ENCODE measurements at places on chromosomes 12 and 14.

DNA sequence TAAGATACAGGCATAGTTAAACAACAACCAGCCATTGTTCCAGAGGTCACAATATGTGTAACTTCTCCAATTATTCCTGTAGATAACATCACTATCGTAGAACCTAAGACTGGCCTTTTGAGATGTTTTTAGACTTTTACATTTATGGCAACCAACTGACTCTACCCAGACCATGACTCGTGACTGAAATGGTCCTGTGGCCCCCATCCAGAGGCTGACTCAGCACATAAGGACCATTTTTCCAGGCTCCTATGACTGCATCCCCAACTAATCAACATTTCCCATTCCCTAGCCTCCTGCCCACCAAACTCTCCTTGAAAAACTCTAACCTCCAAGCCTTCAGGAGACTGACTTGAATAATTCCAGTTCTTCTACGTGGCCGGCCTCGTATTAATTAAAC is 52.6 kb upstream of the NID2 start:
- DNase-seq: no peak

DNA sequence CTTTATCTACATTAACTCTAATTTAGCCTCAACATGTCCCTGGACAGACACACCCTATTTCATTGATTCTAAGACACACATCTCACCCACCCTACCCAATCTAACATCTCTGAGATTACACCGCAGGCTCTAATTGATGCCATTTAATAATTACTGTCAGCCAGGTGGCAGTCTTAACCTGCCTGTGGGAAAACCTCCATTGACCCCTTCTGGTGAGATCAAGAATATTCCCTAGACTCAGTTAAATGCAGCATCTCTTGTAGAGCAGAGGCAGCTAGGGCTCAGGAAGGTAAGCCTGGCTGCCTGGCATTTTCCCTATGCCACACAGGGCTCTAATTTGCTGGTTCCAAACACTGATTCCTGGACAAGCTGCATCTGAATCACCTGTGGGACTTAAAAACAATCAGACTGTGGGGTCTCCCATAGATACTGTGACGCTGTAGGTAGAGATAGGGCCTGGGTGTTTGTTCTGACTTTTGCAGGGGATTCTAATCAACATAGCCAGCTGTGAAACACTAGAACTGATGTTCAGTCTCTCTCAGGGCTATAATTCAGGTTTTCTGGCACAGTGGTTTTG is 14.3 kb downstream of the MCRS1 start:
- DNase-seq: no peak

DNA sequence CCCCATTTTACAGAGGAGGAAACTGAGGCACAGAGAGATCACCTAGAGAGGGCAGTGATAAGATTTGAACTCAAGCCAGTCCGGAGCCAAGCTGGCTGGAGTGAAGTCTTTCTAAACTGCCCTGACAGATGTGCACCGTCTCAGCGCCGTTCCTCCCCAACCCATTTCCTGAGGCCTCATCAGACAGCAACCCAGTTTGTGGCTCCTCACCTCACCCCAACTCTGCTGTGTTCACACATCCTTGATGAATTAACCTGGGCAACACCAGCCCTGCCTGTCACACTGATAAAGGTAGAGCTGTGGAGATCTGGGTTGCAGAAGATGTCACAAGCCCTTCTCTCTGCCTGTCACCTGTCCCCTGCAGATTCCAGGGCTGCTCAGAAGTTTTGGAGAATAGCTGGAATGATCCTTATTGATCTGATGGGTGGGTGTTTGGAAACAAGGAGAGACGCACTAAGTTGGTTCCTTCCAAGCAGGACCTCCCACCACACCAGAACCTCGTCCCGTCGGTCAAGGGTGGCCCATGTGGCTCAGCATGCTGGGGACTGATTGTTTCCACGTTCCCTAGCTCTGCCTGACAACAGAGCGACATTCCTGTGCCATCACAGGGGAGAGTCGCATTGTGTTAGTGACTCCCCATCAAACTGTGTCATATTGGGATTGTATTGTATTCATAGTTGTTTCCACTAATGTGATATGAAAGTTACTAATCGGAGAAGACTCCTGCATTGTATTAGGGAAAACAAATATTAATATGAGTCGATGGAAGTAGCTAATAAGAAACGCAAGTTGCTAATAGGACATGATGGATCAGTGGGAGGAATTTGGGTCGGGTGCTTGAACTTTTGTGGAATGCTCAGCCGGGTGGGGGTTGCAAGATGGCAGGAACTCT is 200.6 kb downstream of the PHETA1 start:
- no peak for DNase-seq

GRCh38 chr12:109577311-109577710 is 3.7 kb downstream of the MVK start:
- DNase-seq: no peak

DNA sequence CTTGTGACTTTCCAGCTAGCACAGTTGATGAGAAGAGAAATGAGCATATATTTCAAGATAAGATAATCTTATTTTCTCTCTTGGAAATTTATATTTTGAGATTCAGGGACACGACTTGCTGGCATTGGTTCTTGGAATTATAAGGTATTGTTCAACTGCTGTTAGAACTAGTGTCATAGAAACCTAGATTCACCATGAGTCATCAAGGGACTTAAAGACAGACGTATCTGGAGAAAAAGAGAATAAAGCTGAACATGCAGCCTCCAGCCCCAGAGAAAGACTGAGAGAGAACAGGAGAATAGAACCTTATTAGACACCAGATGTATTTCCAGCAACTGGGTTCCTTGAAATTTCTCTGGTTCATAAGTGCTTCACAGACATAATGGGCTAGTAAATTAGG is 194.4 kb upstream of the PPFIA2 start:
- DNase-seq: no peak
